ENCODE measurements at places on chromosomes 13 and 19.

GRCh38 chr13:113734099-113734825 lies 24.8 kb upstream of the TMEM255B start:
- DNase-seq: no peak

- DNase-seq: no peak
These were observed 932.5 kb upstream of the MIR17HG start for GRCh38 chr13:90414691-90415596.

DNA sequence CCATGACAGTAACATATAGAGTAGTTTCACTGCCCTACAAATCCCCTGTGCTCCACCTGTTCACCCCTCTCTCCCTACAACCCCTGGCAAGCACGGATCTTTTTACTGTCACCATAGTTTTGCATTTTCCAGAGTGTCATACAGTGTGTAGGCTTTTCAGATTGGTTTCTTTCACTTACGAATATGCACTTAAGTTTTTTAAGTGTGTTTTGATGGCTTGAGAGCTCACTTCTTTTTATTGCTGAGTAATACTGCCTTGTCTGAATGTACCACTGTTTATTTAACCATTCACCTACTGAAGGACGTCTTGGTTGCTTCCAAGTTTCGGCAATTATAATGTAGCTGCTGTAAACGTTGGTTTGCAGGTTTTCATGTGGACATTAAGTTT lies 175.1 kb downstream of the ITGBL1 start:
- no peak for DNase-seq

GRCh38 chr13:74450964-74451363 lies 316.8 kb upstream of the KLF12 start:
- no peak for DNase-seq

DNA sequence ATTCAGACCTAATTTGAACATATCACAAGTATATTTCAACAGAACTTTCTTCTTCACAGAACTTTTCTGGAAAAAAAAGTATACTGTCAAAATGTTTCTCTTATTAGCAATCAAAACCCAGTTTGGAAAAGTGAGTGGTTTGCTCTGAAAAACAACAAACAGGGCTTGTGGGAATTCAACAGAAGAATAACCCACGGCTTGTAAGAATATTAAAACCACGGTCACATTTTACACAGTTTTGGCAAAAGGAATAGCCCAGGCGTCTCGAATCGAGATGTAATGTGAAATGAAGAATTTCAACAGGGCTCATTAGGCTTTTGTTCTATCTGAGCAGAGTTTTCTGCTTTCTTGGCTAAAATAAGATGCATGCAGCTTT lies 70.7 kb downstream of the COL4A2 start:
- DNase-seq: no peak

- peak; percentile 30 for DNase-seq
These were observed 751 bp downstream of the ZNF584 start for GRCh38 chr19:58409010-58409790.

- DNase-seq: no peak
These were observed 35.8 kb downstream of the CAPN12 start for GRCh38 chr19:38708413-38709024.

DNA sequence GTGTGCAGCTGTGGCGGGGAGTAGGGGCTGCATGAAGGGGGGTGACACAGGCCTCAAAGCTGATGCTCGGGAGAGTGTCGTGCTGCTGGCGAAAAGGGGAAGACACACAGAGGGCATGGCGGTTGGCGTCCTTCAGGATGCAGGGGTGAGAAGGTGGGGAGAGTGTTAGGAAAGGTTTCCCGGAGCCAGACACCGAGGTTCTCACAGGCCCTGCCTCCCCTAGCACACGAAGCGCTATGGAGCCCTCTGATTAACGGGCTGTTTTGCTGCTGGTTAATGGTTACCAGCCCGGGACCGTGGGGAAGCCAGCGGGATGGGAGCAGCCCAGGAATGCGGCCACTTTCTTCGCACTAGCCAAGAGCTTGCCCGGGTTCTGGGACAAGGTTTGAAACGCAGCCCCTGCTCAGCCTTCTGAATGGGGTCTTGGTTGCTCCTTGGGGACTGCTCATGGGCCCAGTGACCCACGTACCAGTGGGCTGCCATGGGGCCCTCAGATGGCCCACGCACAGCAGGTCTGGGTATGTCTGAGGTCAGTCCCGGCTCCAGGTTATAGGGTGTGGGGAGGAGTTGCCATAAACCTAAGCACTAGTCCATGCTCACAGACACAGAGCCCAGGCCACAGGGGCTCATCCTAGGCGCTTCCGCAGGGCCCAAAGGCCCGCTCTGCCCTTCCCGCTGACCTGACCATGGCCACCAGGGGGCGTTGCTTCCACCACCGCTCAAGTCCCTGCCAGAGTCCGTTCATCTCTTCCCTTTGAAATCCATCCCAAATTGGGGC lies 31.3 kb upstream of the ISYNA1 start:
- DNase-seq: peak; percentile 49

Data from dorsolateral prefrontal cortex (tissue), 122 donors.